Osteocyte (in vitro differentiated cells): ENCODE measurements at places on chromosomes 16 and 17. TPM values are rescaled to one million over a fixed set of nuclear protein-coding genes. Genes with fewer than 3 reads are reported as not detected.

DNA sequence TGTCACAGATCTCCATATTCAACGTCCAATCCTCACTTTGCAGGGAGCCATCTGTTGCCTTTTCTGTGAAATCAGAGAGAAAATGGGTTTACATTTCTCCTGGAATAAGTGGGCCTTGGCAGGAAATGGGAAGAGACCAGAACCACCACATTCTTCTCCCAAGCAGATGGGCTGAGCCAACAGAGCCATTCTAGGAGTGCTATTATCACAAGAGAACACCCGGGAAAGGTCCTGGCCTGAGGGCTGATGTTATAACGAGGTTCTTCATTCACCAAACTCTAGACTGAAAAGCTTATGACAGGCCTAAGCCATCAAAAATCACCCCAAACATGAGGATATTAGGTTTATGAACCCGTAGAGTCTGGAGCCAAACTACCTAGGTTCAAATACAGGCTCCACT, 64.7 kb downstream of the TOM1L2 start:
- peak overlapping the region; percentile 48 for H3K27ac ChIP-seq
- peaks cover 21% of the 10 kb centered on the region for H3K36me3 ChIP-seq
- H3K27me3 ChIP-seq = no peaks in the 10 kb centered on the region

- H3K36me3 ChIP-seq = no peaks in the 10 kb centered on the region
- no peak overlapping the region for H3K27ac ChIP-seq
- no peaks in the 10 kb centered on the region for H3K4me1 ChIP-seq
- DNase-seq = no peak
- no peak overlapping the region for H3K4me3 ChIP-seq
Observed at GRCh38 chr17:36153895-36154610, 22.4 kb downstream of the TBC1D3B start.

LGALS9C gene
- total RNA-seq = not detected in 2 replicates

DNA sequence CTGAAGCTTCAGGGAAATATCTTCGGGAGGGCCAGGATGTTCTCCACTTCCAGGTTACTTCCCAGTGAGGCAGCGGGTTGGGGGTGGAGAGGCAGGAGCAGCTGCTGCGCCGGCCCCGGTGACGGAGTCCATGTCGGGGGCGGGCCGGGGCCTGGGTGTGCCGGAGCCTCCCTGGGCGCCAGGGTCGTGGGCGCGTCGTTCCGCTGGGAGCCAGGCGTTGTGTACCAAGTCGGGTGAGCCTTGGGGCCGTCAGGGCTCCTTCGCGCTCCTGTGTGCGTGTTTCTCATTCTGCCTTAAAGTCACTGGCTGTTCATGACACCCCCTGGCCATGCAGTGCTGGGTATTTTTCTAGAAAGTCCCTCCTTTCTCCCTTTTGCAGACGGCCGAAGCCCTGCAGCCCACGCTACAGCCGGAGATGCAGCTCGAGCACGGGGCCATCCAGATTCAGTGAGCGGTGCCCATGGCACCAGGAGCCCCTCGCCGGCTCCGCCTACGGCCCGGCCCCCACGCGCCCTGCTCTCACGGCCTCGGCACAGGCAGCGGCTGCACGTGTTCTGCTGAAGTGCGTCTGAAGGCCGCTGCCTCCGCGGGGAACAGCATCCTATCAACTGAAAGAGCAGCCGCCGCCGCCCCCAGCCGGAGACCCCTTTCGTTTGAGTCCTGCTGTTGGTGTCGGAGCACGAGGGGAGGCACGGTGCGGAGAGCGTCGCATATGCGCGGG, 125.1 kb downstream of the BANP start:
- peaks cover 2% of the 10 kb centered on the region for H3K4me1 ChIP-seq
- no peak for DNase-seq
- H3K27me3 ChIP-seq = no peaks in the 10 kb centered on the region
- H3K36me3 ChIP-seq = peaks cover 30% of the 10 kb centered on the region
- no peak overlapping the region for H3K4me3 ChIP-seq

GRCh38 chr16:59212492-59213024, 478.4 kb upstream of the GOT2 start:
- H3K4me1 ChIP-seq = peaks cover 52% of the 10 kb centered on the region
- DNase-seq = no peak
- no peak overlapping the region for H3K27ac ChIP-seq

KRTAP2-3 gene
- total RNA-seq = not detected in 2 replicates

DNA sequence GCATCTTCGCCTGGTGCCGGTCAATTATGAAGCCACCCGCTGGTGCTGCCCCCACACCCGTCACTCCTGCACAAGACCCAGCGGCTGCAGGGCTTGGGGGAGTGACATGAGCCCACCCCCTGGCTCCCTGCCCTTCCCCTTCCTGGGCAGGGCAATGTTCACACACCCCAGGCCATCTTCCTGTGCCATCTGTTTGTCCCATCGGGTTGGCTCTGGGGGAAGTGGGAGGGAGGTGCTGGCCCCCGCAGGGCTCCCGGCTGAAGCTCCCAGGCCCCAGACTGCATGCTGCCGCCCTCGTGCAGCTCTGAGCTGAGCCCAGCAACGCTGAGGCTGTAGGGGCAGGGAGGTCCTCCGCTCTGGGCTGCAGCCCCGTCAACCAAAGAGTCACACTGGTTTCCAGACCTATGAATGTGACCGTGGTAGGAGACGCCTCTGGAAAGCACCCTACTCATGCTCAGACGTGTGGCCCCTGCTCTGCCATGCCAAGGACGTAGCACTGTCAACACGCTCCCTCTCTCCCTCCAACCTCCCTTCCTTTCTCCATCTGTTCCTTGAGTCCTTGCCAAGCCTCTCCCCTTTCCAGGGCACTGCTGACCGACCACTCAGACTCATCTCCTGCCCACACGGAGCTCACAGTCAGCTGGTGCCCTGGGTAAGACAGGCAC, 140.4 kb downstream of the ENGASE start:
- H3K36me3 ChIP-seq = no peaks in the 10 kb centered on the region
- H3K4me1 ChIP-seq = no peaks in the 10 kb centered on the region
- DNase-seq = no peak
- no peak overlapping the region for H3K27ac ChIP-seq
- H3K27me3 ChIP-seq = peaks cover 39% of the 10 kb centered on the region

GAST gene
- total RNA-seq = not detected in 2 replicates

DNA sequence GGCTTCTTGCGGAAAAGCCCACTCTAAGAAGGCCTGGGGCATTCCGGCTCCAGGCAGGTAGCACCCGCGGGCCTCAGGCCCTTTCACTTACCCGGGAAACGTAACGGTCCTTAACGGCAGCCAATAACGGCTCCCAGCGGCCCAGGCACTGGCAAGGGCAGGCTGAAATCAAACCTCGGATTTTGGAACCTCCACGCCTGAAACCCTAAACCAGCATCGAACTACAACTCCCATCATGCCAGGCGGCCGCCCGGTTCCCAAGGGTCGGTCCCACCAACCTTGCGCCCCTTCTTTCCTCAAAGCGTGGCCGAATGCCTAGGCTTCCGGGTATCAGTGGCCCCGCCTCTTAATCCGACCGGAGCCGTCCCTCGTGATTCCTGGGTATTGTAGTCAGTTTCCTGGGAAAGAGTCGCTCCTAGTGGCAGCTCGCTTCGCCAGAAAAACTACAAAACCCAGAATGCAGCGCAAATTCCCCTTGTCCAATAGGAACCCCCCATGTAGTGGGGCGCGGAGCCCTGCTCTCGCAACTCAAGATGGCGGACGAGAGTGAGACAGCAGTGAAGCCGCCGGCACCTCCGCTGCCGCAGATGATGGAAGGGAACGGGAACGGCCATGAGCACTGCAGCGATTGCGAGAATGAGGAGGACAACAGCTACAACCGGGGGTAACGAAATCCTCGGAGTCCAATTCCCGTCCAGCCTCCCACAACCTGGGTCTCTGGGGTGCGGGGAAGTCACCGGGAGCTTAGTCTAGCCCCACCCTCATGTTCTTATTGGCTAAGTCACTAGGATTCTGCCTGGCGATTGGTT, at the start of gene NMT1:
NMT1 (plus strand) TSS at position 521 of the 809 bp plus-strand sequence; CDS start at position 534, 13 bp downstream.
- DNase-seq = peak; percentile 99
- H3K36me3 ChIP-seq = no peaks in the 10 kb centered on the region
- H3K27ac ChIP-seq = peak within 1 kb of the TSS; percentile 96
- H3K4me1 ChIP-seq = peaks cover 32% of the 10 kb centered on the region
- H3K27me3 ChIP-seq = no peaks in the 10 kb centered on the region
- H3K4me3 ChIP-seq = peak within 1 kb of the TSS; percentile 98

GRCh38 chr16:48481772-48482171, 96.6 kb upstream of the SIAH1 start:
- no peaks in the 10 kb centered on the region for H3K36me3 ChIP-seq
- H3K4me3 ChIP-seq = no peak overlapping the region
- peaks cover 21% of the 10 kb centered on the region for H3K27me3 ChIP-seq
